ENCODE measurements at places on chromosomes 5 and 9.

DNA sequence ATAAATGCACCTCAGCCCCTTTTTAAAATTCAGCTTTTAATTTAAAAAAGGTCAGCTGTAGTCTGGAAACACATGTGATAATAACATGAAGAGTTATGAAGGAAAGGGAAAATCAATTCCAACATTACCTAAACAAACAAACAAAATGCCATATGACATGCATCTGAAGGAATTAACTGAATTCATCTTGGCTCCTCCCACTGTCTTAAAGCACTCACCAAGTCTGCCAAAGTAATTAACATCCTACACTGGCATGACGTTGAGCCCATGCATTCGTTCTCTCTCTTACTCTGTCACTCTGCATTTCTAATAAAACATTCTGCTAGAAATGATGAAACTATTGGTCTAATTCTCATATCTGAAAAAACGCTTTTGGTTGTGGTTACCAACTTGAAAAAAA is 37.7 kb downstream of the TSSK1B start:
- DNase-seq: no peak

DNA sequence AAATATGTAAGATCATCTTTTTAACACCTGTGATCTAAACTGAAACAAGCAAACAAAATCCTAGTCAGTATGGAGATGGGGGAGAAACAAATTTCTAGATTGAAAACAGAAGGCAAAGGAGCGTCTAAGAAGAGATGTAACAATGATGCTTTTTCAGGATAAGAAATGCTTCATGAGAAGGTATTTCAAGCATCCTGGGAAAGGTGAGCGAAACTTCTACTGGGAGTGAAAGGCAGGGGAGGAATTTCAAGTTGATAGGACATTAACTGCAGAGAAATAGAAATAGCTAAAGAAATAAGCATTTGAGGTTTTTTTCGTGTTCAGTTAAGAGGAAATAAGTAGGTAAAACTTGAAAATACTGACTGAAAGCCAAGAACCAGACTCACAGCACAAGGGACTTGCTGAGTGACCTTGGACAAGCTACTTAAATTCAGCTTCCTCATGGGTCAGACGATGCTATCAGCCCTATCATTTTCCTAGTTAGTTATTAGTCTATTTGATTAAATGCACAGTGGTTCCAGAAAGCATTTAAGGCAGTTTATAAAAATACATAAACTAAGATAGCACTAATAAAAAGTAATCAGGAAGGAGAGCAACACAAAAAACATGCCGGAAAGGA is 406.3 kb downstream of the PDE4D start:
- no peak for DNase-seq

DNA sequence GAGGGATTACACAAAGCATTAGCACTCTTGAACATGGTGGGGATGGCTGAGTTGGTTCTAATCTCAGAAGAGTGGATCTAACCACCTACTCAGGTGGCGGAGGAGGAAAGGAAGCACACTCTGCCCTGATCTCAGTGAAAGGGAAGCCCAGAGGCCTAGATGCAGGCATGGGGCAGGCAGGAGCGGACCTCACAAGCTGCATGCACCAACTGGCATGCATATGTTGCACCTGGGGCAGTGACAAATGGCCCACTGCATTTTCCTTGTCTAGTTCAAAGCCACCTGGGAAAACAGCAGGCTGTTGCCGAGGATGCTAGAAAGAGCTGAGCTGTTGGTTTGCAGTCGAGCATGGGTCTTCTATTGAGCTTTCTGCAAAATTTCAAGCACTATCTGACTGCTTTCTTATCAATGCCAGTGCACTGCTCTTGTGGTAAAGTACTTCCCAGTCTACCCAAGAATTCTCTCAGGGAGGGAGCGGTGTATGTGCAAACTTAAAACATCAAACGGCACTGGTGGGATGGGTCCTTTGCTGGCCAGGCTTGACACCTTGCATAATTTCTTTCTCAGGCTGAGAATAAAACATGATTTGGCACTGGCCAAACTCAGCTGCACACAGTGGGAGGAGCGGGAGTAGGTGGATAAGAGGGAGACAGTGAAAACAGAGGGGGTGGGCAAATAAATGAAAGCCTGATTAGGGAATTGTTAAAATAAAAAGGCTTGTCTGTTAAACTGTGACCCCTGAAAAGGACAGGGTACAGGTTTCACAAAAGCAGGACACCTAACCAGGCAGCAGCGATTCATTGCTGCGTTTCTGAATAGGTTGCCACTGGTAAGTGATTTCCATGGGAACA is 108.9 kb downstream of the MARCHF3 start:
- no peak for DNase-seq

DNA sequence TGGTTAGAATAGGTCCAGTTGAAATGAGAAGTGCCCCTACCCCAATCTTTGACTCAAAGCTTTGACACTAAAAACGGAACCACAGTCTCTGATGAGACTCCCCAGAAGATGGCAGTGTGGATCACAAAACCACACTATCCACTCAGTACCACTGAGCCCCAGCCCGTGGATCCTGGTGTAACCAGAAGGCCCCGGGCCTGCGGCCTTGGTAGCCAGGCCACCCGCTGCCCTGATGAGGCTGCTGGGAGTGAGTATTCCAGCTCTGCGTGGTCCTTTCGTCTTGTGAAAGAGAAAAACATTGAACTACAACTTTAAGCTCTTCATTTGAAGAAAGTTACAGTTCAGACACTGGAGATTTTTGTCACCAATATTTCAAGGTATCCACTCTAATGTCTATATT is 42.2 kb upstream of the FBP1 start:
- peak; percentile 80 for DNase-seq

DNA sequence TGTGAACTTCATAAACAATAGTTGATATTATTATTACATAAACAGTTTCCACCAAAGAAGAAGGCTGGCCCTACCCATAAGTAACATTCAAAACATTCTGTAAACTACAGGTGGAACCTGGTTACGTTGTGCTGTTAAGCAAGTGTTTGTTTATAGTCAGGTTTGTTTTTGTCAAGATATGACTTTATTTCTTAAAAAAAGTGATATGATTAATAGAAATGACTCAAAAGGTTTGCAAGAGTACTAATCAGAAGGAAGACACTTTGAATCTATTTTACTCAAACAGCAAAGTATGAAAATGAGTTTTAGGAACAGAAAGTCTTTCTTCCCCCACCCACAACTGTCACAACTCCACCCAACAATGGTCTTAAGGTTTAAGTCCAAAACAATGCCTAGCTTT is 220.8 kb downstream of the PLK2 start:
- no peak for DNase-seq

- no peak for DNase-seq
These were observed 434 bp upstream of the FSD1L start for GRCh38 chr9:105447386-105447813.

- peak; percentile 75 for DNase-seq
These were observed 80.8 kb downstream of the SNCAIP start for GRCh38 chr5:122392824-122393223.

- peak; percentile 56 for DNase-seq
These were observed 588.9 kb upstream of the TLE4 start for GRCh38 chr9:78982849-78983248.

- DNase-seq: no peak
These were observed 2.1 kb downstream of the SLC9A3 start for GRCh38 chr5:522116-522515.

- DNase-seq: no peak
These were observed 3.4 kb upstream of the F12 start for GRCh38 chr5:177412603-177413233.

- no peak for DNase-seq
These were observed 27.0 kb downstream of the ABITRAM start for GRCh38 chr9:108961151-108961550.

GRCh38 chr9:109171926-109172325 is 4.9 kb upstream of the FRRS1L start:
- DNase-seq: peak; percentile 59

- DNase-seq: no peak
These were observed 1106.0 kb downstream of the TAF11L14 start for GRCh38 chr5:18740301-18740700.

DNA sequence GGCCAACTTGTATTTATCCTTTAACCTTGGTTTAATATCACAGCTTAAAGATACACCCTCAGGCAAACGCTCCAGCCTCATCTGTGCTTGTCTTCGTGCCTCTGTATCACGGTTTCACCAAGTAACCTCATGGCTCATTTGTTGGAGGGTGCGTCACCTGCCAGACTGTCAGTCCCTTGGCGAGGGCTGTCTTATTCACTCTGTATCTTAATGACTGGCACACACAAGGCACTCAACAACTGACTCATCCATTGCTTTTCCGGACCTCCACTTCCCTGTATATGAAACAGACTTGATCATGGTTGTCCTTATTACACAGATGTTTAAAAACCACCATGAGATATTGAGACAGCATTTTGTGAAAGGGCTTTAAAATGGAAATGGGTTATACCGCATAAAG is 28.0 kb downstream of the LCP2 start:
- no peak for DNase-seq

DNA sequence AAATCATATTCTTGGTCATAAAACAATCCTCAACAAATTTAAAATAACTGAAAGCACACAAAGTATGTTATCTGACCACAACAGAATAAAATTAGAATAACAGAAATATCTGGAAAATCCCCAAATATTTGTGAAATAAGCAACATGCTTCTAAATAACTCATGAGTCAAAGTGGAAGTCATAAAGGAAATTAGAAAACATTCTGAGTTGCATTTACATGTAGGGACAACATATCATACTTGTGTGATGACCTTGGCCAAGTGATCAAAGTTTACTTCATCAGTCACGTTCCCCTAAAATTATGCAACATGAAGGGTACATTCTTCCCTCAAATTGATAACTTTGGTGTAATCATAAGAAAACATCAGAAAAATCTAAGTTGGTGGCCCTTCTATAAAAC is 64.7 kb downstream of the CSF2 start:
- peak; percentile 67 for DNase-seq

GRCh38 chr5:8954801-8955200 is 591.1 kb downstream of the SEMA5A start:
- no peak for DNase-seq

DNA sequence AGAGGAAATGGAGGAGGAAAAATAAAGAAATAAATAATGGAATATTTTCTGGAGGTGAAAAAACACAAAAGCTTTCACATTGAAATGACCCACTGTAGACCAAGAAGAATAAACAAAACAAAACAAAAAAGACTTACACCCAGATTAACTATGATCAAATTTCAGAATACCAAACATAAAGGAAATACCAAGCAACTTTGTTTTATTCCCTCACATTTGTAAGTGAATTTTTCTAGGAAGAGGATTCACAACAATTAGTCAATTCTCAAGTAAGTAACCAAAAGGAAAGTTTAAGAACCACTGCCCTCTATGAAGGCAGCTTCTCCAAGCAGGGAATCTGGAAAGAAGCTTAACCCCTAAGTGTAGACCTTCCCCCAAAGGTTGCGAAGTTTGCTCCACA is 29.6 kb upstream of the B4GALT1 start:
- peak; percentile 22 for DNase-seq

DNA sequence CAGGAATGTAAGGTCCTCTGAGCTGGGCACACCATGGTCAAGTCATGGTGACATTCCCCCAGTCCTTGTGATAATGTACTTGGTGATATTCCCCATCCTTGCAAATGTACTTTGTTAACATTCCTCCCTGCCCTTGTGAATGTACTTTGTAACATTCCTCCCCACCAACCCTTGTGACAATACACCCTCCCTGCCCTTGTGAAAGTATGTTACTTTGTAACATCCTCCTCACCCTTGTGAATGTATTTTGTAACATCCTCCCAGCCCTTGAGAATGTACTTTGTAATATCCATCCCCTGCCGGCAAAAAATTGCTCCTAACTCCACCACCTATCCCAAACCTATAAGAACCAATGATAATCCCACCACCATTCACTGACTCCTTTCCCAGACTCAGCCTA is 53.3 kb downstream of the RAPGEF6 start:
- no peak for DNase-seq

DNA sequence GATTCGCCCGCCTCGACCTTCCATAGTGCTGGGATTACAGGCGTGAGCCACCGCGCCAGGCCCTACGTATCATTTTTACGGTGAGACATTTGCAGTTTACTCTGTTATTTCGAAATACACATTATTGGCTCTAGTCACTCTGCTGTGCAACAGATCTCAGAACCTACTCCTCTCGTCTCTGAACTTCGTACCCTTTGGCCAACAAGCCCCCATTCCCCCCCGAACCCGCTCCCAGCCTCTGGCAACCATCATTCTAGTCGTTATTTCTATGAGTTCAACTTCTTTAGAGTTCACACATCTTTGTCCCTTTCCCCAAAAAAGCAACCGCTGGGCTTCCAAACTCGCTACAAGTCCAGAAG is 735 bp downstream of the PTGR1 start:
- DNase-seq: peak; percentile 62

GRCh38 chr5:176775409-176775808 is 35.0 kb upstream of the UNC5A start:
- no peak for DNase-seq

DNA sequence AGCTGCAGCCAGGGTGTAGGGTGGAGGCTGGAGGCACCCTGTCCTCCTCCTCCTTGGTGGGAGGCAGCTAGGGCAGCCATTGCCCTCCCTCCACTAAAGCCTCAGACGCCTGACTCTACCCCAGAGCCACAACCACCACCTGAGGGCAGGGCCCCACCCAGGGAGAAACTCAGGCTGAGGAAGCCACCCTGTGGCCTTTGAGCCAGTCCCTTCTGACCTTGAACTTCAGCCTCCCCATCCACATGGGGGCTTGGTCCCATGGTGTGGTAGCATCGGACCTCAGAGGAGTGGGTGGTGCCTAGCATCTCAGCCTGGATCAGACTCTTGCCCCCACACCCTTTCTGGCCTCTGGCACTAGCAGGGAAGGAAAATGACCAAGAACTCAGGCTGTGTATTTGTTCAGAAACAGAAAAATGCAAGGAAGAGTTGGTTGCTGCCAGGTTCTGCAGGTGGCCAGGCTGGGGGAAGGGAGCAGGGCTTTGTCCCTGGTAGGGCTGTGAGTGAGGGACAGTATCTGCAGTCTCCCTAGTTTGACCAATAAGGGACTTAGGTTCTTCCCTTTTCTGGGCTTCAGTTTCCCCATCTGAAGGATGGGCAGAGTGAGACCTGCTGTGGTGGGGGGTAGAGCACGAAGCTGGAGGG is 3.2 kb downstream of the DAB2IP start:
- DNase-seq: no peak

DNA sequence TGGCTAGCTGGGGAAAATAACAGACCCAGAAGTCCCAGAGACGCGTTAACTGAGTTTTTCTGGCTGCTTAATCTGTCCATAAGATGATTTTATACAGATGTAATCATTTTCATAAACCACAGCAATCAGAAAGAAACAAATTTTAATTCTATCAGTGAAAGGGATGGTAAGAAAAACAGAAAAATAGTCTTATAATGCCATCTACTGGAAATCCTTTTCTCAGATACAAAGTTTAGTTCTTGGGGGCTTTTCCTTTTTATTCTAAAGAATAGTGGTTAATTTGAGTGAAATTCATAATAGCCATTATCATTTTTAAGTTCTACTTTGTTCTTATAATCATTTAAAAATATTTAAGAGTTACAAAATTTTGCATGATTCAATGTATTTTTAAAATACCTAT is 44.4 kb downstream of the DROSHA start:
- DNase-seq: peak; percentile 11

GRCh38 chr5:126062398-126063221 is 360.6 kb upstream of the GRAMD2B start:
- no peak for DNase-seq
